ENCODE measurements at places on chromosomes 2 and 18.

DNA sequence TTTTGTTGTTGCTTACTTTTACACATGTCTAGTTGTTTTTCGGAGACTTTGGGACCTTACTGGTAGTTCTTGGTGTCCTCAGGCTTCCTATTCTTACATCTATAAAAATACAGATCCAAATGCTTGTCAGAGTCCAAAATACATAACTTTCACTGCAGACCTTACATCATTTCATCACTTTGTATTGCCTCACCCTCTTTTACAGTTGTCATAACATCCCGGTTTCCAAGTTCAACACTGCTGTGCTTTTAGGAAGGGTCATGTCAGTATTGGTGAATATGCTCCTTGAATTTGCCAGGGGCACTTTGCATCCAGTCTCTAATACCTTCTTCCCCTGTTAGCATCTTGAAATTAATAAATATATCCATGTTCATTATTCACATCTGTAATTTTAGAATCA, 518.2 kb upstream of the RAB12 start:
- no peak for DNase-seq

- DNase-seq = no peak
Measured at GRCh38 chr2:75155115-75155514, 44.2 kb downstream of the TACR1 start.

DNA sequence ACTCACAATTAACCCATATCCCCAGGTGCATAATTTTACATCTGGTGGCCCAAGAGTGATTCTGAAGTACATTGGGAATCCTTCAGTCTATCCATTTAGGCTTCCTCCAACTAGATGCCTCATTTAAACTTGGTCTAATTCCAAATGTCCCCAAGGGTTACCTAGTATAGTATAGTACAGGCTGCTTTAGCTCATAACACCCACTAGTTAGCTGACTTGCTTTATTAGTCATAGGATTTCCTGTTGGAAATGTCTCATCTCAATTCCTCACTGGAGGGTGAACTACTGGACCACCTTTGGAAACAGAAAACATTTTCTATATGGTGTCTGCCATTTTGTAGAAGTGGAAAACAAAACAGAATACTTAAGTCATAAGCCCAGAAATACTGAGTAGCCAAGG, 202.5 kb upstream of the SESTD1 start:
- DNase-seq = no peak

- DNase-seq = no peak
Measured at GRCh38 chr2:203579730-203580129, 44.6 kb upstream of the RAPH1 start.

GRCh38 chr2:20796374-20796791, 26.5 kb downstream of the LDAH start:
- no peak for DNase-seq
